Hematopoietic multipotent progenitor cell treated with erythropoietin and hydrocortisone succinate and interleukin-3 and kit ligand, for 8 days (in vitro differentiated cells): ENCODE measurements at places on chromosomes 4 and X.

DNA sequence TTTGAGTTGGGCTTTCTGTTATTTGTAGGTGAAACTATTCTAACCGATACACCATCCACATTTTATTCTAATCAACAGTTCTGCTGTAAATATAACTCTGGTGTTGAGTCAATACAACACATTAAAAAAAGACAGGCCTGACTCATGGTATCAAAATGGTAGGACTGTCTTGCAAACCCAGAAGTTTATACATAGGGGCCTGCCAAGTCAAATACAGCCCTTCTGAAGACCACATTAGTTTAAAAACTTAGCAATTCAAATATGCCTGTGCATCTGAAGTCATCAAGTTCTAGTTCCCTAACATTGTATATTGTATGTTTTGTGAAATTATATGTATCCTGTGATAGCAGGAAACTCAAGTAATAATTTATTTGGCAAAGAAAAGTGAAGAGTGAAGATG, 24.4 kb upstream of the PDE5A start:
- no peak for DNase-seq

DNA sequence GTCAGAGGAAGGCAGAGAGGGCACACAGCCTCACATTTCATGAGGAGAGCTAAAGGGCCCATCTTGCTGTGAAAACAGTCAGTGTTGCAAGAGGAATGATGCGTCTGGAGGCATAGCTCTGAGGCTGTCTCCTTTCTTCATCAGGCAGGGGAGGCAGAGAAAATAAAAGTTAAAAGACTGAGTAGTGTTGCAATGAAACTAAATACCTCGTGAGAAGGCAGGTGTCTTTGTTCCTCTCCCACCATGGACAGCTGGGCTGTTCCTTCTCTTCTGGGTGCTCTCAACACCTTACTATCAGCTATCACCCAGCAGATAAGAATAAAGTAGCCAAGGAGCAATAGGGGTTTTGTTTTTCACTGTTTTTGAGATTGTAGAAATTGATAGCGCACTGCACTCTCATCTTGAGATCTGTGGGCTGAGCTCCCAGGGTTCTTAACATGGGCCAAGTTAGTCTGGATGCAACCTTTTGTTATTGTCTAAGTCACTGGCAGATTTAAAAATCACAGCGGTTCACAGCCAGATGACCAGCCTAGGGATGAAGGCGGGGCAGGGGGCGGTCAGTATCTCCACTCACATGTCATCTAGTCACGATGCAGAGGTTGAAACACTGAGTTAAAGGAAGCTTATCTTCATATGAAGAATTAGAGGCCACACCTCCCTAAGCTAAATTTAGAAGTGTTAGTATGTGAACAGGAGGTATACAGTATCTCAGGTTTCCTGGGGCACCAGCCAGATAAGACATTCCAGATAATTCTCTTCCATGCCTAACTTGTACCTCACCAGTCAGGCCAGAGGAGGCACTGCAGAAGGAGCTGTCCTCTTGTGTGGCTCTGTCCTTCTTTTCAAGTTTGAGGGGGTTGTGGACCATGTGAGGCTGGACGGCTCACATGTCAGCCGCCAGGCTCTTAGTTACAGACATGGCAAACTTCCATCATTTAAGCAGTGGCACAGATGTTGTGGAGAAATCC, 36.9 kb downstream of the PARM1 start:
- DNase-seq: no peak

DNA sequence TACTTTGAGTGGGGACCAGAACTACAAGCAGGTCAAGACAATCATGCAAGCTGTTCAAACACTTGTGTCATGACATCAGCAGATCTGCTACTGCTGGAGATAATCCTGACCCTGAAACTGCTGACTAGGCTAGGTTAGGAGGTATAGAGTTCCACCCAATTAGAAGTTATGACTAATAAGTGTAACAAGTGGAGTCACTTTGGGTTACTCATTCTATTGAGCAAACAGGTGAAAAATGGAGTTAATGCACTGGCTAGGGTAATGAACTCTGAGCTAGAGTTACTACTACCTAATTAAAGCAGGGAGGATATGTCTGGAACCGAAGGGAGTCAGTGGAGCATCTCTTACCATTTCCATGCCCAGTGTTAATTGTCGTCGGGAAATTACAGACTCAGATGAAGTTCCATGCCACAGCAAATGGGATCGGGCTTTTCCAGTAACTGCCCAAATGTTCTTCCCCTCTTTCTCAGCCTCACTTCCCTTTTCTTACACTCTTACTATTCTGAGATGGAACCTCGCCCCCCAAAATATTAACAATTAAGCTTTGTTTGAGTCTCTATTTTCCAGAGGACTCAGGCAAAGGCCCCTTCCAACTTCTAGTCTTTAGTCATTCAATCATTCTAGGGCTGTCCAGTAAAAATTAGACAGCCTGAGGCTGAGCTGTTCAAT, 19.8 kb upstream of the MANBA start:
- peak; percentile 57 for DNase-seq

- no peak for DNase-seq
These were observed 52.8 kb downstream of the GRIA3 start for GRCh38 chrX:123236859-123237258.

GRCh38 chrX:47751670-47752069, 85.0 kb upstream of the ZNF81 start:
- peak; percentile 62 for DNase-seq

DNA sequence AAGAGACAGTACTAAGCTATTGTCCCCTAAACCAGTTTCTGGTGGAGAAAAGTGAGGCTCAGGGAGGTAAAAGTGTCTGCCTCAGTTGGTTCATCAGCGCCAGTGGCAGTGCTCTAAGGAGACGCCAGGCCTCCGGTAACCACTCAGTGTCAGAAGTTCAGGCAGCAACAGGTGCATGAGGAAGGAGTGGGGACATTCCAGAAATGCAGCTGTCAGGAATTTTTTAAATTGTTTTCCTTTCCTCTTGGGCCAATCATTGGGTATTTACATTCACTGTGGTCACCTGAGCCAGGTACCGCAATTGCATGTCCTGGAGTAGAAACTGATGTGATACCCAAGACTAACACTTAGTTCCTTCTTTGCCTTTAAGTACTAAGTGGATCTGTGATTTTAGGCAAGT, 40.2 kb upstream of the HS3ST1 start:
- no peak for DNase-seq

GRCh38 chr4:87499403-87500091, 29.6 kb downstream of the SPARCL1 start:
- DNase-seq: no peak

- DNase-seq: no peak
These were observed 51.4 kb upstream of the MND1 start for GRCh38 chr4:153292897-153293741.

DNA sequence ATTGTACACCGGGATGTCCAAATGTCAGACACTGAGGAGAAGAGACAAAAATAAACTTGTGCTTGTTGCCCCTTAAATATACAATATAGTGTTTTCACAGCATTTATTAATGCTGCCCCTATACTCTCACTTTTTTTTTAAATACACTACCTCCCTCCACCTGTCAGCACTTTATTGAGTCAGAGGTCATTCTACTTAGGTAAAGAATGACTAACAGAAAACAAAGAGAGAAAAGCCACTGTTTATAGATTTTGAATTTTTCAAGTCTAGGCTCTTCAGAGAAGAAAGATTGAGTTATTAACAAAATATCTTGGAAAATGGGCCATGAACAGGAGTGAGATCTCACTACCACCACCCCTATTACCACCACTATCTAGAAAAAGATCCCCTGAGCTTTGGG, 58.1 kb downstream of the NIPAL1 start:
- no peak for DNase-seq

- no peak for DNase-seq
These were observed 5.1 kb downstream of the RAB33B start for GRCh38 chr4:139458999-139459398.

DNA sequence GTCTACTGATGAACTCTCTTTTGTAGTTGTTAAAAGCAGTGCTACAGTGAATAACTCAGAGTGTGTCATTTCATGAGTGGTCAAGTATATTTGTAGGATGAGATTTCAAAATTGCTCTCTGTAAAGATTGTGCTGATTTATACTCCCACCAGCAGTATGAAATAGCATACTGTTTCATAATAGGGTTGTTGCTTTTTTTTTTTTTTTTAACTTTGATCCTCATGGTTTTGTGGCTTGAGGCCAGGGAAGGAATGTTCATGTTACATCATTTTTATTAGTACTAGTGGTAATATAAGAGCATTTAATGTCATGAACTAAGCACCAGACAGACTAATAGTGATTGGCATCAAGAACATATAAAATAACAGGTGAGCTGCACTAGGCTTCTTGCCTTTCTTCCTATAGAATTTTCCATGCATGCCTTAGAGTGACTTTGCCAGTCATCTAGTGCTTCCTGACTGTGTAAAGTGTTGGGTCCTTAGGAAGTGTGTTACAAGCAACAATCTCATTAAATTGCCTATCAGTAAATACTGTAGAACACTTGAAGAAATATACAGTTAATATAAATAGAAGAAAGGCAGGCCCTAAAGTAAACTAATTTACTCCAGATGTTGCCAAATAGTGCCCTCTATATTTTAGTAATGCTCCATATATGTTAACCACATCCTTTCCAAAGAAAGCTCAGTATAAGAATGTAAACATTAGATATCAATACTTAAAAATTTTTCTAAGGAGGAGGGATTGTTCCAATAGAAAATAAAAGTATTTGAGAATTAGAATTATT, 38.6 kb upstream of the MSMO1 start:
- no peak for DNase-seq

DNA sequence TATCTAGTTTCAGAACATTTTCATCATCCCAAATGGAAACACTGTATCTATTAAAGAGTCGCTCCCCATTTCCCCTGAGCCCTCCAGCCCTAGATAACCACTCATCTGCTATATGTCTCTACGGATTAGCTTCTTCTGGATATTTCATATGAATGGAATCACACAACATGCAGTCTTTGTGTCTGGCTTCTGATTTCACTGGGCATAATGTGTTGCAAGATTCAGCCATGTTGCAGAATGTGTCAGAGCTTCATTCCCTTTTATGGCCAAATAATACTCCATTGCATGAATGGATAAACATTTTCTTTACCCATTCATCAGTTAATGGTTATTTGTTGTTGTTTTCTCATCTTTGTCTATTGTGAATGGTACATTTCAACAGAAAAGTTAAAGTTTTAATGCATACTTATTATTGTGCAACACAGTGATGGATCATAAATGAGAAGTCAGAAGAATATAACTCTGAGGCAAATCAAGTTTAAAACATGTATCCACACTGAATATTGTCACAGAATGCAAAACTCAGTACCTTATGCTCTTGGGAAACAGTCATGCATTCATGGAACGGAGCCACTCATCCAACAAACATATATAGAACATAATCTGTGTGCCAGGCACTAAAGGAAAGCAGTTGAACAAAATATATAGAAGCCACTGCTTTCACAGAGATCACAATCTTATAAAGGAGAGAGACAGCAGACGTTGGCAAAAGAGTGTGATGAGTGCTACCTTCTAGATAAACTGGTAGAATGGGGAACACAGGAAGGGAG, 57.8 kb upstream of the MAGEA4 start:
- no peak for DNase-seq

DNA sequence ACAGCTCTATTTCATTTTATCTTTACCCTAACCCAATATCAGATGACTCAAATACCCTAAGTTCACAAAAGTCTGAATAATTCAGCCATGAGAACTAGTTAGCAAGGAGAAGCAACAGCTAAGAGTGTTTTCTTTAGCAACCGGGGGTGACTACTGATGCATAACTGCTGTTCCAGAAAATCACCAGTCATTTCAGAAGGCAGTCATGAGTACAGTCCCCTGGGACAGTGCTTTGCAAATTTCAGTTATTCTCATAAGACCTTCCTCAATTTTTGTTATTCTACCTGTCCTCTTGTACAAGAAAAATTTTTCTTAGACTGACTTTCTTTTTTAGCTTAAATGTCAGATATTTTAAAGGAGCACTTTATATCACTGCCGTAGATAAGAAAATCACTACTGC, 16.4 kb downstream of the BANK1 start:
- no peak for DNase-seq

DNA sequence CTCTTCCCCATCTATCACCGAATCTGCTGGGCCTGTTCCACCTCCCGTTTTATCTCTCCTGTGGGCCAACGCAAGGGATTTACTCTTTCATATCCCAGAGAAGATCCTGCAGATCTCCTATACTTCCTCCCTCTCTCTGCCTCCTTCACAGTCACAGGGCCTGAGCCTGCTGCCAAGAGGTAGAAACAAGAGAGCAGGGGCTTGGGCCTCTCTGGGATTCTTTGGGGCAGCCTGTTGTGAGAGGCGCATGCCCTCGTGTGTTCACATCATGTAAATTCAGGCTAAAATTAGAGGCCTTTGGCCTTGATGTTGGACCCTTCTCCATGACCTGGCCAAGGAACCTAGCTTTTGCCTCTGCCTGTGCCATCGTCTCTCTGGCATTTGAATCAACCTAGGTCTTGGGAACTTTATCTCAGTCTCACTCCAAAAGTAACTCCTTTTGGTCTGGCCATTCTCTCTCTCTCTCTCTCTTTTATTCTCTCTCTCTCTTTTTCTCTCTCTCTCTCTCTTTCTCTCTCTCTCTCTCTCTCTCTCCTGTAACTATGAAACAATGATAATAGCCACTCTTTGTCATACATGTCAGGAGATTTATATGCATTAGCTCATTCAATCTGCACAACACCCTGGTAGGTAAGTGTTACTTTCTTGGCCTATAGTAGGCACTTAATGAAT, 20.0 kb upstream of the EFNB1 start:
- peak; percentile 12 for DNase-seq

GRCh38 chr4:5638316-5638715, 70.0 kb downstream of the EVC2 start:
- no peak for DNase-seq

GRCh38 chr4:77220828-77221613, 64.0 kb downstream of the CCNG2 start:
- DNase-seq: peak; percentile 11

DNA sequence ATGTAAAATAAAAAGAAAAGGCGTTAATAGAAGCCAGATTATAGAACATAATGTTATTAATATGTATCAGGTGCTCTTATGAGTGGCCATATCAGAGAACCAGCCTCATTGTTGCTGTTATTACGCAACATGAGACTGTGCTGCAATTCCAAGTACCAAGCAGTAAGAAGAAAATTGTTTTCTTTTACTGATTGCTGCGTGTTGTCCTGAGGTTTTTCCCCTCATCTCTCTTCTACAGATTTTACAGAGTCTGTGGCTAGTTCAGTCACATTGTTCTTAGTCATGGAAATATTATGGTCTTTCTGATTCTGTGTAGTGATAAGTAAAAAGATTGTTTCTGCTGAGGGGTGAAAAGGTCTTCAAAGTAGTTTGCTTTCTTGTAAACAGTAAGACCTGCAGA, 55.9 kb downstream of the NPNT start:
- DNase-seq: no peak

DNA sequence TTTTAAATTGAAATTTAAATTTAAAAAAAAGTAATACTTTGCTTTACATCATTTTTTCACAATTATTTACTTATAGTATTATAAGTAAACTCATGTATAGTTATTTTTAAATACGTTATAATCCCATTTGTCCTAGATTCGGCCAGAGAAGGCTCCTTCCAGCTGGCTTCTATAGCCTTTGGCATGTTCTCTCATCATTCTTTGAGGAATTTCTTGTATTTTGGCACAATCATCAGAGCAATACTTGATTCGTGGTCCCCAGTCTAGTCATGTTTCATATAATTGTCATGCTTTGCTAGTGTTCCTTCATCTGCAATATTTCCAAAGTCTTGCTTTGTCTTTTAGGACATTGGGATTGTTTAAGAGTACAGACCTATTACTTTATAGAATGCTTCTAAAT, 1037.9 kb upstream of the AGA start:
- no peak for DNase-seq

- DNase-seq: peak; percentile 5
These were observed 96.9 kb downstream of the CLNK start for GRCh38 chr4:10587697-10588096.
